Fibroblast of skin of right quadriceps (primary cell): ENCODE measurements at places on chromosomes 7 and 10.

- no peak for DNase-seq
Measured at GRCh38 chr7:70655694-70656093, 476.2 kb upstream of the GALNT17 start.

DNA sequence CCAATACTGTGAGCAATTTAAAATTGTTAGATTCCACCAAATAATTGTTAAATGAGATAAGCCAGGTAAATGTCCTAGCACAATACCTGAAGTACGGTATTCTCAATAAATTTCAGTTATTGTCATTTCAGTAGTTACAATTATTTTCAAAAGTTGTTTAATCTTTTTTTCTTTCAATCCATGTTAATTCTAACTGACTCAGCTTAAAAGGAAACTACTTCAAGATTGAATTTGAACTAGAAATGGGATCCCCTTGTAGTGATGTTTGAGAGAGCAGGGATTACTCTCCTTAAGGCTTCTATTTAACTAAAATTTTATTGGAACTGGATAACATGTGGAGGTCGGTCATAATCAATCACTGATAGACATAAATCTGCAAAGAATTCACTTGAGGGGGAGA is 6.9 kb upstream of the AKR1E2 start:
- DNase-seq = no peak

DNA sequence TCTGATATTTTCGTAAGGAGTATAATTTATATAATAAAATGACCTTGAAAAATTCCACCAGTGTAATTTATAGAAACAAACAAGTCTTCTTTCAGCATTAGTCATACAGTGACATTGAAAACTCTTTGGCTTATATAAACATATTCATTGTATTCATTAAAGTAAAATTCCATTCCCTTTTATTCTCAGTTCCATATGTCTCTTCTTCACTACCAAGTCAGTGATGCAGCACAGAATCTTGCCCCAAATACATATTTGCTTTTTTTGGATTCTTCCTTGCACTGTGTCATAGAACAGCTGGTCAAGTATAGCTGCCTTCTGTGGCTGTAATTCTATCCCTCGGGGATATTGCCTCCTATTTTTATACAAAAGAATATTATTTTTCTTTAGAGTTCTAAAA is 884.5 kb upstream of the POT1 start:
- DNase-seq = no peak

- DNase-seq = no peak
Measured at GRCh38 chr10:6719561-6719960, 139.5 kb upstream of the PRKCQ start.

DNA sequence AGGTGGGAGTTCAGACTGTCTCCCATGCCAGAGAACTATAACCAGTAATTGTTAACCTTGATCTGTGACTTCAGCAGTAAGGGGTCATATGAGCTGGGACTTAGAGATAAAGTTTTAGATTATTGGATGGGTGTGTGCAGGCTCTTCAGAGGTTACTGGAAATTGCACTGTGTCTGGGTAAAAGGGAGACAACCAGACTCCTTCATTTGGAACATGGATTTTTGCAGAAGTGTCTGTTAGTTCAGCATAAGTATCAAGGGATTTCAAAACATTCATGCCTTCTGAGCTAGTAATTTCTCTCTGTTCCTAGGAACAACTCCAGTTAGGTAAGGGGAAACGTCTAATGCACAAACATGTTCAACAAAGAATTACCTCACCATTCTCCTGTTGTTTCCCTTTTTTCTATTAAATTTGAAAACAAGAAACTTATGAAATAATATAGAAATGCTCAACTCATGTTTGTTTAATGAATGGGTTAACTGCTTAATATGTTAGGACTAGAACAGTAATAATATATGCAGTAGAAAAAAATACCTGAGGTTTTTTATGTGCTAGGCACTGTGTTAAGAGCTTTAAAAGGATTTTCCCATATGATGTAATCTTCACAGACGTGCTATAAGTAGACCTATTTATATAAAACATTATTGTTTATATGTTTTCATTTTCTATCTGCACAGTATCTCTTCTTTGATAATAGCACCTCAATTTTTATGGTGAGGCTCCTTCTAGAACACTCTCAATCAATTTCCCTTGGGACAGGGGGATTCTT is 233.0 kb downstream of the CACNA2D1 start:
- DNase-seq = no peak

DNA sequence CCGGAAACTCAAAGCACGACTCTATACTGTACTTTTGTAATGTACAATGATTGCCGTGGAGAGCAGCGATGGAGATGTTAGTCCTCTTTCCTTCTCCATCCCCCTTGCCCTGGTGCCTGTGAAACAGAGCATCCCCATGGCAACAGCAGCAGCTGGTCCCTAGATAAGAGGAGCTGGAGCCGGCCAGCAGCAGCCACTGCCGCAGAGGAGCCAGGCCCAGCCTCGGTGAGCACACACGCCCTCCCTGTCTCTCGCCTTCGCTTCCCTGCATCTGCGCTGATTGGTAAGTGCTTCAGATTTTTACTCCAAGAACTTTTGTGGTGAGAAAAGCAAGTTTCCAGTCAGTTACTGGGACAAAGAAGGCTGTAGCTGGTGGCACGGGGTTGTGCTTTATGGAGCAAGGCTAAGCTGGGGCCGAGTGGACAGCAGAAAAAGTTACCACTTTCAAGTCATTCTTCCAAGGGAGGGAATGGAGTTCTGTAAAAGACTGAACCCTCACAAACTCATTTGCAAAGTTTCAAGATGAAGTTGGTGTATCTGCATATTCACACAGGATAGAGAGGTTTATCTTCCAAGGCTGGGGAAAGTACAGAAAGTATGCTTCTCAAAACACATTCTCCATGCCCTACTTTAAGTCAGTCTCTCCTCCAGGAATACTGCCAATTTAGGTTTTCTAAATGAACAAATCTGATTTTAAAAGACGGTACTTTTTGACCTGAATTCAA is at the start of gene PPP1R17:
Gene PPP1R17 (plus strand): TSS at position 192 of the 725 bp plus-strand sequence. CDS start 5,227 bp downstream, outside the sequence.
- DNase-seq = no peak

DNA sequence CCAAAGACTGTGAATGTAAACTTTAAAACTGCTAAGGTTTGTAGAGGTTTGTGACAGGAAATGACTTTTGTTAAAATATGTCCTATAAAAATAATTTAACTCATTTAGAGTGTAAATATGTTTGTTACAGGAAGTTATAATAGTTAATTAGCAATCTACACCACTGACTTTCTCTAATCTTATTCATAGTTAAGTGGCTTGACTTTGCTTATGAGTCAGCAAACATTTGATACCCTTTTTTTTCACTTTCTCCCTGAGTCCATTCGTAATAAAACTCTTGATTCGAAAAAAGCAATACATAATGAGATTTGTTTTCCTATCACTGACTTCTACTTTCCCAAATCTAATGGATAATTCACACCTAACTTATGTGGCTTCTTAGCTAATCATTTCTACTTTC is 317.7 kb upstream of the SEMA3C start:
- no peak for DNase-seq

DNA sequence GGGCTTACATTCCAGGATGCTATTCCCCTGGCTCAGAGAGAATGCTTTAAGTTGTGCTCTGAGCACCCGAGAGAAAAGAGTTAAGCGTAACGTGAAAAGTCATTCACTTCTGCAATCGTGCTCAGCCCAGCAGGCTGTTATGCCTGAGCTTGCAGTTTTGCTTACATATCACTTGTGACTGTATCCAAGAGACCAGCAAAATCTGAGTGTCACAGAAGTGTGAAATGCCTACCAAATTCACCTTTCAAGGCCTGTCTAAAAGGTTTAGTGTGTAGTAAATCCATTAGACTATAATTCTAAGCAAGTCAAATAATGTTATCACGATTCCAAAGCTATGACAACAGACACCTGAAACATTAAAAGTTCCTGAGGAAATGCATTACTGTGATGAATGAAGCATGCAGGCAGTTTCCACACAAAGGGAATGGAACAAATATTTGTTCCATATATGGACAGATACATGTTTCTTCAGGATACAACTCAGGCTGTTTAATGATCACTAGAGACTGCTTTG is 20.1 kb downstream of the ITGB1 start:
- DNase-seq = peak; percentile 72

- DNase-seq = peak; percentile 90
Measured at GRCh38 chr10:26780793-26781601, 79.8 kb downstream of the ABI1 start.

- no peak for DNase-seq
Measured at GRCh38 chr7:136617176-136617575, 251.3 kb upstream of the CHRM2 start.

DNA sequence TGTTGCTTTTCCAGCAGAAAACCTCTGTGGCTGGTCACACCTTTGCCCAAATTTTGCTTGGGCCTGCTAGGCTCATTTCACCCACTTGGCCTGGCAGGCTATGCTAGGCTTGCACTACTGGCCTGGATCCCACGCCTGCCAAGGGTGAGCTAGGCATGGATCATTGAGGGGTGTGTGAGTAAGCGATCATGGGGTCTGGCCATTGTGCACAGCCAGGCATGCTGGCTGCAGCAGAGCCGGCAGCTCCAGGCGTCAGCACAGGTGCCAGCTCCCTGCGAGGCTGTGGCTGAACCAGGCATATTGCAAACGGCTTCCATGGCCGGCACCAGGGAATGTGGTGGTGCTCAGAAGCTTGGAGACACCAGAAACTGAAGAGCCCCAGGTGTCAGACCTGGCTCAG is 19.2 kb downstream of the CFAP70 start:
- DNase-seq = no peak

DNA sequence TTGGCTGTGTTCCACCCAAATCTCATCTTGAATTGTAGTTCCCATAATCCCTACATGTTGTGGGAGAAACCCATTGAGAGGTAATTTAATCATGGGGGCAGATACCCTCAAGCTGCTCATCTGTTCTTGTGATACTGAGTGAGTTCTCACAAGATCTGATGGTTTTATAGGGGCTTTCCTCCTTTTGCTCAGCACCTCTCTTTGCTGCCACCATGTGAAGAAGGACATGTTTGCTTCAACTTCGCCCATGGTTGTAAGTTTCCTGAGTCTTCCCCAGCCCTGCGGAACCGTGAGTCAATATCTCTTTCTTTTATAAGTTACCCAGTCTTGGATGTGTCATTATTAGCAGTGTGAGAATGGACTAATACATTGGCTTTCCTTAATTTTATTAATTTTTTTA is 527.8 kb downstream of the MDFIC start:
- no peak for DNase-seq

DNA sequence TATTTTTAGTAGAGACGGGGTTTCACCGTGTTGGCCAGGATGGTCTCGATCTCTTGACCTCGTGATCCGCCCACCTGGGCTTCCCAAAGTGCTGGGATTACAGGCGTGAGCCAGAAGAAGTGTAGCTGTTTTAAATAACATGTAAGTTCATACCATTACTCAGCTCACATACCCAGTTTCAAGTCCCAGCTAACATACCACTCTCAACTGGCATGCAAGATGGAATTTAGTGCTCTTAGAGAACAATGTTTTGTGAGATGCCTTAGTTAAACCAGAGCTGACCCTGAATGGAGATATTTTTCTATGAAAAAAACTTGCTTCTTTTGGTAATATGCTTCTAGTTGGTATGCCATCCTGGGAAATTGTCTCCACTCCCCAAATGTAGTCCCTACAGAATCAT is 37.3 kb downstream of the HBP1 start:
- no peak for DNase-seq

- peak; percentile 1 for DNase-seq
Measured at GRCh38 chr7:115178835-115179234, 256.9 kb downstream of the MDFIC start.

DNA sequence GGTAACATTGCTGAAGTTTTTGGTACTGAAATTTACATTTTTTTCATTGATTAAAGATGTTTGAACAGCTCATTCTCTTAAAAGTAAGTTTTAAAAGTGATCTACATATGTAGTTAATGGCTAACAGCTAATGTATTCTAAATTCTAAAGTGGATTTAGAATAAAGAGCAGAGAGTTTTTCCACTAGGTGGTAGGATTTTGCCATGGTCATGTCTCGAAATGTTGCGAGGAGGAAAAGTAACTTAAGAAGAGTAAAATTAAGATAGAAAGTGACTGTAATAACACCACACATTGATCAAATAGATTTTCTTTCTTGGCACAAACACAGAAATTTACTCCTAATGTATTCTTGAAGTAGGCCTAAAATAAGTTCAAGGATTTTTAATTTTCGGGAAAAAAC is 19.8 kb downstream of the LSMEM1 start:
- DNase-seq = no peak

DNA sequence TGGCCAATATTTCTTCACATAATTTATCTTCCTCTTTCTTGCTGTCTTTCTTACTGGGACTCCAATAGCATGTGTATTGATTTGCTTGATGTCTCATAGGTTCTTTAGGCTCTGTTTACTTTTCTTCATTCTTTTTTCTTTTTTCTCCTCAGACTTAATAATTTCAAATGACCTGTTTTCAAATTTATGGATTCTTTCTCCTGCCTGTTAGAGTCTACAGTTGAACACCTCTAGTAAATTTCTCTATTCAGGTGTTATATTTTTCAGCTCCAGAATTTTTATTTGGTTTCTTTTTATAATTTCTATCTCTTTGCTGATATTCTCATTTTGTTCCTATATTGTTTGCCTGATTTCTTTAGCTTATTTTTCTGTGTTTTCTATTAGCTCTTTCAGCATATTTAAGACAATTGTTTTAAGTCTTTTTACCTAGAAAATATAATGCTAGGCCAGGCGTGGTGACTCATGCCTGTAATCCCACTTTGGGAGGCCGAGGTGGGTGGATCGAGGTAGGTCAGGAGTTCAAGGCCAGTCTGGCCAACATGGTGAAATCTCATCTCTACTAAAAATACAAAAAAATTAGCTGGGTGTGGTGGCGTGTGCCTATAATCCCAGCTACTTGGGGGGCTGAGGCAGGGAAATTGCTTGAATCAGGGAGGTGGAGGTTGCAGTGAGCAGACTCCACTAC is 61.9 kb upstream of the TNS3 start:
- no peak for DNase-seq

DNA sequence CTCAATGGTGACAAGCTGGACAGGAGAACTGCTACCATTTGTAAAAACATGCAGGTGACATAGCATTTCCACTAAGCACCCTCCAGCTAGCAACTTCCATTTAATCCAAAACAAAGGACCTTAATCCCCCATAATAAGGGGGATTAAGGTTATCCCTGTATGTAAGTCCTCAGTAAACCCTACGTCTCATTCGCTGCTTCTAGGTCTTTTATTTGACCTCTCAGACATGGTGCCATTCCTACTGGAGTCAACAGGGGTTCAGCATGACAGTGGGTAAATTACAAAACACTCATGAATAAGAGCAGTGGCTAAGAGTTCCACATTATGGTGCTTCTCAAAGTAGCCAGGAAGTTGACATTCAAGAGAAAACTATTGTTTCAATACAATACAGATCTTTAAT is 121.8 kb upstream of the CAV2 start:
- DNase-seq = no peak

GRCh38 chr10:28327491-28327880 is 24.6 kb upstream of the MPP7 start:
- DNase-seq = peak; percentile 52
